ENCODE measurements at places on chromosomes 4 and X. TPM values are rescaled to one million over a fixed set of nuclear protein-coding genes. Genes with fewer than 3 reads are reported as not detected.

Gene RBM46
- total RNA-seq = 0.50 TPM

Gene PAGE4
- not detected for total RNA-seq

Gene TLR10
- total RNA-seq = not detected

Gene CCKAR
- not detected for total RNA-seq

Gene VSIG4
- not detected for total RNA-seq

Gene PPP1R2C
- total RNA-seq = not detected

Gene POLN
- total RNA-seq = 0.83 TPM

Gene CCDC158
- total RNA-seq = not detected

Gene ATP6AP2
- total RNA-seq = 115 TPM

Gene CLCN4
- total RNA-seq = 7.0 TPM

Gene MAGEE1
- total RNA-seq = 3.3 TPM

All from mammary epithelial cell (primary cell).